ENCODE measurements at places on chromosomes 6 and 20.

DNA sequence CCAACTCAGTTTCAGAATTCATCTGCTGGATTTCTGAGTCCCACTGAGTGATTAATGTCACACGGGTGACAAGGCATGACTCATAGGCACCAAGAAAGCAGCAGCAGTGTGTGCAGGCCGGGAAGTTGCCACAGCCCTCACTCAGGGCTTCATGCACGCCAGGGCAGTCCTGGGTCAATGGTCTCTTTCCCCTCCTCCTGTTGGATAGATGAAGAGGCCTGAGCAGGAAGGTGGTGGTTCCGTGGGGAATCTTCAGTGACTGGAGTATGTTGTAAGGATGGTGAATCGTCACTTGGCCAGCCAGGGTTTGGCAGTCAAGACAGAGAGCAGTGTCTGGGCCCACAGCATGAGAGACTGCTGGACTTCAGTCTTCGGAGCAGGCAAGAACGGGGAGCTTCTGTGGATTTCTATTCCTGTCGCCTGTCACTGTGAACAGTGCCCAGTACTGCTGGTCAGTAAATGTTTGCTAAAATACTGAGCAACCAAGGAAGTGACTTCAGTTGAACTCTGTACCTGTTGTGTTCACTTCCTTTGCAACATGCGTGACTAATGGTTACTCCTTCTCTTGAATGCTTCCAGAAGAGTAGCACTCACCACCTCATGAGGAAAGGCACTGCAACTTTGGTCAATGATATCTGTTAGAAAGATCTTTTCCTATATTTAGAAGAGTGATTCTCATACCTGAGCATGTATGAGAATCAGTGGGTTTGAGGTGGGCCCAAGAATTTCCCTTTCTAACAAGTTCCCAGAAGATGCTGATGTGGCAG lies 62.0 kb upstream of the CD93 start:
- DNase-seq = peak; percentile 46

GRCh38 chr6:26211963-26212362 lies 124.7 kb downstream of the HFE start:
- DNase-seq = no peak

- DNase-seq = peak; percentile 8
These were observed 267.8 kb downstream of the PTPRK start for GRCh38 chr6:128252341-128253176.

GRCh38 chr6:166614589-166614988 lies 12.5 kb downstream of the RPS6KA2 start:
- DNase-seq = no peak

GRCh38 chr6:29948277-29948676 lies 5.9 kb downstream of the HLA-A start:
- no peak for DNase-seq

GRCh38 chr20:57261457-57262251 lies 4.8 kb downstream of the BMP7 start:
- DNase-seq = no peak

- no peak for DNase-seq
These were observed 16.0 kb downstream of the ZBTB46 start for GRCh38 chr20:63814891-63815614.

- DNase-seq = no peak
These were observed 218.1 kb downstream of the ERMARD start for GRCh38 chr6:169969372-169970099.

GRCh38 chr6:129786548-129786947 lies 74.6 kb downstream of the TMEM244 start:
- DNase-seq = no peak

- no peak for DNase-seq
These were observed 12.4 kb upstream of the LRFN2 start for GRCh38 chr6:40599555-40599954.

DNA sequence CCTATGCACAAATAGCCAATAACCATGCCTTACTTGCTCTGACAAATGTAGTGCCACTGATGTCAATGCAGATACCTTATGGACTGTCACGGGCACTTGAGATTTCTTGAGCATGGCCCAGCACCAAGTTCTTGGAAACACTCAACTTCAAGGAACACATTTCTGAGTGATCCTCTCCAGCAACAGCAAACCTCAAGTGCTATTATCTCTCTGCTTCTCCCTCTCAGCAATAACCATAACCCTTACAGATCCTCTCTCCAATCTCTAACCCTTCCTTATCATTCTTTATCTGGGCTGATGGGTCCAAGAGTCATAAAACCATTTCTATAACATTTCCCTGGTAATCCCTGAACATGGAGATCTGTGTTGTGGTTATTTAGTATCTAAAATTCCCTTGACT lies 266.9 kb upstream of the STXBP5 start:
- DNase-seq = no peak

DNA sequence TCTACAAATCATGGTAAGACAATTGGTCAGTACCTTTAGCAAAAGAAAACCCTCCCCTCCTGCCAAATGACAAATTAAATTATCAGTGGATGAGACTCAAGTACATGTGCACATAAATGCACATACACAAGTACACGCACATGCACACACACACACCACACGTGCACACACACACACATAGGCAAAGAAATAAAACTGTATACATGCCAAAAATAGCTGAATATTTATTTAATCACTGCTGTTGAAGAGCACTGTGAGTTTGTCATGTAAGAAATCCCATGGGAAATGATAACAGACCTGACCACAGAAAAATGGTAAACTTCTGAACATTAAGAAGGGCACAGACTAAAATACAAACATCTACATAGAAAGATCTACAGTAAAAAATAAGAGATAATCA lies 46.6 kb upstream of the TNFAIP3 start:
- DNase-seq = no peak

- DNase-seq = no peak
These were observed 166.0 kb upstream of the SCGN start for GRCh38 chr6:25485821-25486534.

DNA sequence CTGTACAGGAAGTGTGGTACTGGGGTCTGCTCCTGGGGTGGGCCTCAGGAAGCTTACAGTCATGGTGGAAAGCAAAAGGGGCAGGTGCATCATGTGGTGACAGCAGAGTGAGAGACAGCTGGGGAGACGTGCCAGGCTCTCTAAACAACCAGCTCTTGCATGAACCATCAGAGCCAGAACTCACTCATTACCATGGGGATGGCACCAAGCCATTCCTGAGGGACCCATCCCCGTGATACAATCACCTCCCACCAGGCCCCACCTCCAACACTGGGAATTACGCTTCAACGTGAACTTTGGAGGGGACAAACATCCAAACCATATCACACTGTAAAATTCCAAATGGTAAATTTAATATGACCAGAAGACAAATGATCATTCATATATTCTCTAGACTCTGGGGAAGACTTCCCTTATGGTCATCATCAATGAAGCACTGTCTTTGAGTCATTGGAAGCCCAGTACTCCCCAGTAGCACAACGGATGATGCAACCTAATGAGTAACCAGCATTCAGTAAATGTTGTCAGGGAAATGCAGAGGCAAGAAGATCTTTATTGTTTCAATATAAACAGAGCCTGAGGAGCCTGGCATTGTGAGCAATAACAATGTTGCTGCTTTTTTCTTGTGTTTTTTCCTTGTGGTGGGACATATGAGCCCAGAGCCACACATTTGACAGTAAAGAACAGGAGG lies 48.2 kb upstream of the RALY start:
- DNase-seq = no peak

DNA sequence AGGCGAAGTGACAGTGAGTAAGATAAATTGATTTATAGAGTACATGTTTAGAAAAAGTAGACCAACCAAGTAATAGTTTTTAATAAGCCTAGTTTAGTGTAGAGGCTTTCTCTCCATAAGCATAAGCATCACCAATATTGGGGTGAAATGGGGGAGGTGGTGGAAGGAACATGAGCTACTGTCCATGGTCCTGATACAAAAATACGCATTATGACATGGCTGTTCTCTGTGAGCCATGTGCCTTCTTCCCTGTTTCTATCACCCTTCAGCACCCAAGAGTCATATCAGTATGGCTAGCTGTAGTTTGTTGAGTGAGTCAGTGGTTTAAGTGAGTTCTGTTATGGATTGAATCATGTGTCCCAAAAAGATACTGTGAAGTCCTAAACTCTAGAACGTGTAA lies 150.8 kb downstream of the EDN1 start:
- no peak for DNase-seq

DNA sequence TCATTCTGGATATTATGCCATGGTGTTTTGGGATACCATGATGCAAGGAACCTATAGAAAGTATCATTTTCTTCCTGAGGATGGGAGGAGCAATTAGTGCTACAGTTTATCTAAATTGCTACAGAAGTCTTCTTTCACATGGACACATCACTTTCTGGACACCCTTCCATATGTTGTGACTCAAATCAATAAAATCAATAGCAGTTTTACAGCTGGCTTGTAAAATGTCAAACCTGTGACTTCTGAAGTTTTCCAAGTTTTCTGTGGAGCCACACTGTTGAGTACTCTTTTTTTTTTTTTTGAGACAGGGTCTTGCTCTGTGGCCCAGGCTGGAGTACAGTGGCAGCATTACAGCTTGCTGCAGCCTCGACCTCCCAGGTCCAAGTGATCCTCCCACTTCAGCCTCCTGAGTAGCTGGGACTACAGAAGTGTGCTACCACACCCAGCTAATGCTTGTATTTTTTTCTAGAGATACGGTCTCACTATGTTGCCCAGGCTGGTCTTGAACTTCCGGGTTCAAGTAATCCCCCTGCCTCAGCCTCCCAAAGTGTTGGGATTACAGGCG lies 24.1 kb upstream of the CD2AP start:
- no peak for DNase-seq

- no peak for DNase-seq
These were observed 6.8 kb upstream of the SPATS1 start for GRCh38 chr6:44335631-44336030.

DNA sequence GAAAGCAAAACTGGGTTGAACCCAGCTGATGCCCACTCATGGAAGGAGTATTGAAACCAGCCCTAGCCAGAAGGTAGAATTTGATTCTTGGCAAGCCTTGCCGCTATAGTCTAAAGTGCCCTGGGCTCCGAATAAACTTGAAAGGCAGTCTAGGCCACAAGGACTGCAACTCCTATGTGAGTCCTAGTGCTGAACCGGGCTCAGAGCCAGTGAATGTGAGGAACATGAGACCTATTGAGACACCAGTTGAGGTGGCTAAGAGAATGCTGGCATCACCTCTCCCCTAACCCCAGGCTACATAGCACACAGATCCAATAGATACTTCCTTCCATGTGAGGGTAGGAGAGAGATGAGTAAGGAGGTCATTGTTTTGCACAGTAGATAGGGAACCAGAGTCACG lies 3.5 kb upstream of the DEFB110 start:
- DNase-seq = no peak
